ENCODE measurements at places on chromosomes 16 and 17.

- DNase-seq, result no peak
Observed at GRCh38 chr16:88835383-88835782, 21.4 kb downstream of the GALNS start.

GRCh38 chr16:61659936-61660335 is 376.3 kb downstream of the CDH8 start:
- DNase-seq, result no peak

DNA sequence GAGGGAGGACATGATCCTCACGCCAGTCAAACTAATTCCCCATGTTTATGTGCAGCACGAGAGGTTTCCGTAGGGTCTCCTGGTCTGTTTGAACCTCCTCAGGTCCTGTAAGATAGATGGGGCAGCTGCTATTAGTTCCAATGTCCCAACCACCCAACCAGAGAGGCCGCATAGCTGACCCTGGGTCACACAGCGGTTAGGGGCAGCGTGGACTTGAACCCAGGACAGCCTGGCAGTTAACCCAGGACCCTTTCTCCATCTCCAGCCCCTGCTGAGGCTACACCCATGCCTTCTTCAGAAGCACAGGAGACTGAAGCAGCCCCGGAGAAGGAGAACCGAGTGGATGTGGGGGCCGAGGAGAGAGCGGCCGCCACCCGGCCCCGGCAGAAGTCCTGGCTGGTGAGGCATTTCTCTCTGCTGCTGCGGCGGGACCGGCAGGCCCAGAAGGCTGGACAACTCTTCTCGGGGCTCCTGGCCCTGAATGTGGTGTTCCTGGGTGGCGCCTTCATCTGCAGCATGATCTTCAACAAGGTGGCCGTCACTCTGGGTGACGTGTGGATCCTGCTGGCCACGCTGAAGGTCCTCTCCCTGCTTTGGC is 5.5 kb downstream of the OTOP3 start:
- no peak for DNase-seq

DNA sequence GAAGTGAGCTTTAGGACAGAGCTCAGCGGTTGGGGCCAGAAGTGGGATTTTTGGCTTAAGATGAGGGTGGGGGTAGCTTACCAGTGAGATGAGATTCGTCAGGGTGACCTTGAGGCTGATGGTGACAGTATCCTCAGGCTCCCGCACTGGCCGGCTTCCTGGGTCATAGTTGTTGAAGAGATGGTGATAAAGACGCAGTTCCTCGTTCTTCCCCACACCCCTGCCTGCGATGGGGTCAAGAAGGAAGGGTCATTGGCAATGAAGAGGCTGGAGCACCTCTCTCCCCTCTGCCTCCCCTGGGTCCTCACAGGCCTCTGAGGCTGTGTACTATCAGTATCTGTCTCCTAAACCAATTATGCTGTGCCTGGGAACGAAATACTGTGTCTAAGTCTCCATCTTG is 358 bp downstream of the CHRNE start:
- no peak for DNase-seq

DNA sequence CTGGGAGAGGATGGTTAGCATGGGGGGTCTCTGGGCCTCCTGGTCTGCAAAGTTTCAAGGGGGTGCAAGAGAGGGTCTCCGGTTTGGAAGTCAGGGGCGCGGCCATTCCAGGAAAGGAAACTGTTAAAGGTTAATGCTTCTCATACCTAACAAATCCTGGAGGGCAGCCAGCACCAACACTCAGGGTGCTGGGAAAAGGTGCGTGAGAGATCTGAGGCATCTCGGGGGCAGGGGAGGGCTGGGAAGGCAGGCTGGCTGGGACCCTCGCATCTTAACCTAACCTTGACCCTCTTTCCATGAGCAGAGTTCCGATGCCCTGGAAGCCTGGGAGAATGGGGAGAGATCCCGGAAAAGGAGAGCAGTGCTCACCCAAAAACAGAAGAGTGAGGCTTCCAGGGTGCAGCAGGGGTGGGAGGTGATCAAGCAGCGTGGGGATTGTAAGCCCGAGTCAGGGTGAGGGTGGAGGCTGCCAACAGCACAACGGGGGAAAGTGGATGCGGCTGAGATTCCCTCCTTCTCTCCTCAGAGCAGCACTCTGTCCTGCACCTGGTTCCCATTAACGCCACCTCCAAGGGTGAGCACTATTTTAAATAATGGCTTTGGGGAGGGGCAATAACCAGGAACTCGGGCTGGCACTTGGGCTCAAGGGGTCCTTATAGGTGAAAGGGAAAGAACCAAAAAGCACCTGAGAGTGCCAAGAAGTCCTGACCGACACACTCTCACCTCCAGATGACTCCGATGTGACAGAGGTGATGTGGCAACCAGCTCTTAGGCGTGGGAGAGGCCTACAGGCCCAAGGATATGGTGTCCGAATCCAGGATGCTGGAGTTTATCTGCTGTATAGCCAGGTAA is 996 bp downstream of the TNFSF13 start:
- no peak for DNase-seq

DNA sequence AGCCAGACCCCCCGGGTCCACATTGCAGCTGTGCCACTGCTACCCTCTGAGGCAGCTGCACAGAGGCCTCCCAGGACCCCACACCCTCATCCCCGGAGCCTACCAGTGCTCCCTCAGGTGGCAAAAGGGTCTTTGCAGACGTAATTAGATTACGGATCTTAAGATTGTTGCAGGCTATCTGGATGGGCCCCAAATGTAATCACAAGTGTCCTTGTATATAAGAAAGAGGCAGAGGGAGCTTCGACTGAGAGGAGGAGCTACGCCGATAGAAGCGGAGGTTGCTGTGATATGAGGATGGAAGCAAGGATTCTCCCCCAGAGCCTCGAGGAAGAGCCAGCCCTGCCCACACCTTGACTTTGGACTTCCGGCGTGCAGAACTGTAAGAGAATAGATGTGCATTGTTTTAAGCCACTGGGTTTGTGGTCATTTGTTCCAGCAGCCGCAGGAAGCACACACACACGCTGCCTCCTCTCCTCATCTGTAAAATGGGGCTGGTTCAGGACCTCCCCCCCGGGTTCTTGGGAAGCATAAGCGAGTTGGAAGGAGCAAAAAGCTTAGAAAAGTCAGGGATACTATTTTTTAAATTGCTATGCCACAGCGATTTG is 10.5 kb upstream of the RAI1 start:
- no peak for DNase-seq

GRCh38 chr16:21600031-21600773 is 825 bp downstream of the METTL9 start:
- DNase-seq, result no peak

- no peak for DNase-seq
Observed at GRCh38 chr16:87100306-87101058, 216.7 kb downstream of the C16orf95 start.

DNA sequence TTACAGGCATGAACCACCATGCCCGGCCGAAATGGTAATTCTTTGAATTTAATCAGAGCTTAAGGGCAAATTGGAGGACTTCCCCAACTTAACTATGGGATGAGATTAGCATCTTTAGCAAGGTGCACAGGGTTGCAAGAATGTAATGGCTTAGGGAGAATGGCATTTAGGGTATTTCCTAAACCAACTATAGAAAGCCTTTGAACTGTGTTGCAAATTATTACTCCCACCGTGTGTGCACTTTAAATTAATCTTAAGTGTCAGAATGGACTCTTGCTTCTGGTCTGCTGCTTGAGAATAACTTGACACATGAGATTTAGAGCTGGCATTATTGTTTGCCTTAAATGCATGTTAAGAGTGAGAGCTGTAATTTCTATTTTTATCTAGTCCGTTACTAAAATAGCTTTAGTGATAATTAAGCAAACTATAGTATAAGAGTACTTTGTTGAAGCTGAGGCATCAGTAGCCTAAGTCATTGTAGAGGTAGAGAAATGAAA is 59.8 kb downstream of the TUBD1 start:
- DNase-seq, result no peak

- DNase-seq, result no peak
Observed at GRCh38 chr16:10120953-10121352, 61.3 kb downstream of the GRIN2A start.

DNA sequence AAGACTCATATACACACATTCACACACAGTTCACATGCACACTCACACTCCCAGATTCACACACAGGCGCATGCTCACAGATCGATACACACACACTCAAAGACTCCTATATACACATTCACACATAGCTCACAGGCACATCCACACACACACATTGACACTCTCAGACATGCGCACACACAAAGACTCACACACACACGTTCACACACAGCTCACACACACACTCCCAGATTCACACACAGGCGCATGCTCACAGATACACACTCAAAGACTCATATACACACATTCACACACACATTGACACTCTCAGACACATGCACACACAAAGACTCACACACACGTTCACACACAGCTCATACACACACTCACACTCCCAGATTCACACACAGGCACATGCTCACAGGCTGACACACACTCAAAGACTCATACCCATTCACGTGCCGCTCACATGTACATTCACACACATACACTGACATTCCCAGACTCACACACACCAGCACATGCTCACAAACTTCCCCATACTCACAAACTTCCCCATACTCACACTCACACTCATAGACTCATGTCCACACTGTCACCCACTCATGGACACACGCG is 25.6 kb upstream of the KRT17 start:
- no peak for DNase-seq

Measured in NCI-H1436 (cell line).